ENCODE measurements at places on chromosomes 2 and 18.
A peak's percentile ranks its signal among the peaks of the same experiment; 100 is the strongest.

DNA sequence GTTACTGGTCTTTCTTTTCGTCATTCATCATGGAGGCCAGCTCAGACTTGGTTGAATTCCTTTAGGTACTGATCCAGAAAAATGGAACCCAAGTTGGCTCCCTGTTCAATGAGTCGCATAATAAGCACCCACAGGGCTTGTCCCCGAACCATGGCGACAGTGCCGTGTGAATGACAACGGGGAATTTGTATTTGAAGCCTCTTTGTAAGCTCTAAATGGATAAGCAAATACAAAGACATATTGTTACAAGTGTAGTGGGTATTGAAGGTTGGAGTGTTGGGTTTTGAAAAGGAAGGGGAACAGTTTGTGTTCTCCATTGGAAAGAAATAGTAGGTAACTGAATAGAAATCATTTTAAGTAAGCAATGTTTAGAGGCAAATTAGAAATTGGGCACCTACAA, 288.9 kb downstream of the SLC4A3 start:
- DNase-seq = no peak

DNA sequence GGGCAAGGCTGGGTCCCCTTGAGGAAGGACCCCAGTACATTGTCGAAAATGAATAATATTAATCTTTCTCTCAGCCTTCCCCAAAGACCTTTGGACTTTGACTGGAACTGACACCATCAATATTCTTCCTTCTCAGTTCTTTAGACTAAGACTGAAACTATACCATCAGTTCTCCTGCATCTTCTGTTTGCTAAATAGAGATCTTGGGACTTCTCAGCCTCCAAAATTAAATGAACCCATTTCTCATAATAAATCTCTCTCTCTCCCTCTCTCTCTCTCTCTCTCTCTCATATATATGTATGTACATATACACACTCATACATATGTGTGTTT, 39.7 kb upstream of the VRK2 start:
- no peak for DNase-seq

DNA sequence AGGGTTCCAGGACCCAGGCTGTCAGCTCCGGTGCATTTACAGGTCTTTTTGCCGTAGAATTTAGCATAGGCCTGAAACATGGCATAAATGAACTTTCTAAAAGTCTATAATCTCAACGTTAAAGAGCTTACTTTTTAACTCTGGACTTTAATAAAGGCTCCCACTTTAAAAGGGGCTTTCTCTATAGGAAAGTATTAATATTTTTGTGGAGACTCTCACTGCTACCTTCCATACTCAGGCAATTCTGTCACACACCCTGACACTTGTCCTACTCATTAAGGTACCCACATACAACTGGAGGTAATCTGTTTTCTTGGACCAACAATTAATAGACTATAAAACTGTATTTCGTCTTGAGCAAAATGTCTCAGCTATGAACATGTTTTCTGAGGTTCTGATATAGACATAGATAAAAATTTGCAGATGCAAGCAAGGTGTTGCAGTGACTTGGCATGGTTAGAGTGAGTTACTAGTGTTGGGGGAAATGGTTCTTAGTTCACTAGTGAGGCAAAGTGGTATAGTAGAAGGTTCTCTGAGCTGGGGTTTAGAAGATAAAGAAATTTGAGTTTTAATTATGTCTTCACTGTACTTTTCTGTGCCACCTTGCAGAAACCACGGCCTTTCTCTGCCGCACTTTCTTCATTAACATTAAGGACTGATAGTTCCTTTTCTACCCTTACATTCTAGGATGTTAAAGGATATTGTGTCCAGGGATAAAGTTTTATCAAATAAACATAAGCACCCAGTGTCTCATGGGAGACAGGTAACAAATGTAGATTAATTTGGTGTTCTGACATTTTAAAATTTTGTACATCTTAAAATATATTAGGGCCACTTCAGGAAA, 10.8 kb upstream of the NR4A2 start:
- no peak for DNase-seq

- no peak for DNase-seq
These were observed 24.5 kb downstream of the SLC66A2 start for GRCh38 chr18:79926715-79927606.

- no peak for DNase-seq
These were observed 26.2 kb upstream of the LOXHD1 start for GRCh38 chr18:46683252-46683651.

GRCh38 chr2:106566050-106566449, 78.9 kb downstream of the CD8B2 start:
- DNase-seq = peak; percentile 55

DNA sequence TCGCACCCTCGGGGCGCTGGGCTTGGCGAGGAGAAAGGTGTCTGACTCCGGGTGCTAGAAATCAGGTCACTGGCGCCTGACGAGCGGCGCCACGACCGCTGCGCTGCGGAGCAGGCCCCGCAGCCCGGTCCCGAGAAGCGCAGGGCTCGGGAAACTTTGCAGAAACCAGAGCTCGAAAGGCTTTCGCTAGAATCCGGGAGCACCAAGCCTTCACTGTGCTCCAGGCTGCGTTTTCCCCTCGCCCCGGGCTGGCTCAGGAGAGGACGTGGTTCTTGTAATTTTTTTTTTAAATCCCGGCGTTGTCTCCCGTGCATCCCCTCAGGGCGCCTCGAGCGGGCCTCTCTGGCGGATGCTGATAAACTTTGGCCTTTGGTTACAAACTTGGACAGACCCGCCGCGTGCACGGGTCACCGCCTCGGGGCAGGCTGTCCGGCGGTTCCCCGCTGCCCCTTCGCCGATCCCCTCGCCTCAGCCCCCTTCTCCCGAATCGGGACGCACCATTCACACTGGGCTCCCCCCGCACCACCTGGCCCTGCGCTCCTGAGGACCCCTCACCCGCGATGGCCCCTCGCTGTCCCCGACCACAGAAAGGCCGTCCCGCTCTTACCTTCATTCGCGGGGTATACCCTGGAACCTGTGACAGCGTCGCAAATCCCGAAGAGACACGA, 419 bp downstream of the EPHA4 start:
- no peak for DNase-seq

- DNase-seq = no peak
These were observed 21.9 kb downstream of the PPP3R1 start for GRCh38 chr2:68230241-68231060.

GRCh38 chr2:159128191-159128590, 158.3 kb downstream of the WDSUB1 start:
- no peak for DNase-seq

DNA sequence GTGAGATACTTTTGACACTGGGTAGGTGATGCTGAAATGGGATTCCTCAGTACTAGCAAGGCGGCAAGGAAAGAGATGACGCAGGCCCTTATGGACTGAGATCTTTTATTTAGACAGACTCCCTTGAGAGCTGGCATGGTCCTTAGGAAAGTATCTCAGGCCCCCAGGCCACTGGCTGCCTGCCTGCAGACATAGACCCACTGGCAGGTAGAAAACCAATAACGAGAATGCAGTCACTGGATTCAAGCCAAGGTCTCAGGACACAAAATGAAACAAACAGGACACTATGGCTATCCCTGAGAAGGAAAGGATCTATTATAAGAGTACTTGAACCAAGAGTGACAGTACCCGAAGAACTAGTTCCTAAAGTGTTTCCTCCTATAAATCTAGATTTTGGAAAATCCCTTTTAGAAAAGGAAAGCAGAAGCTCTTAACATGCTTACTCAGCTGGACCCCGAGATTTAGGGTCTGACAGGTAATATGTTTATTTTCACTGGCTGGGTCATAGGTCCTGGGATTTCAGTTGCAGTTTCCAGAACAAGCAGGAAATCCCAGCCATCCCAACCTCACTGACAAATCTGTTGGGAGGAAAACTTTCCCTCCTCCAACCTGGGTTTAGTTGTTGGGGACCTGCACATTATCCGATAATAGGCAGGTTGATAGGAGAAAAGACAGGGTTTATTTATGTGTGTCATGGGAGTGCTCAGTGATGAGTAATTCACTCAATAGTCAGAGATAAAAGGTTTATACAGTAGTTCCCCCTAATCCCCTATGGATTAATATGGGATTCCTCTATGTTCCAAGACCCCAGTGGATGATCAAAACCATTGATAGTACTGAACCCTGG, 44.5 kb downstream of the COMMD1 start:
- DNase-seq = no peak

DNA sequence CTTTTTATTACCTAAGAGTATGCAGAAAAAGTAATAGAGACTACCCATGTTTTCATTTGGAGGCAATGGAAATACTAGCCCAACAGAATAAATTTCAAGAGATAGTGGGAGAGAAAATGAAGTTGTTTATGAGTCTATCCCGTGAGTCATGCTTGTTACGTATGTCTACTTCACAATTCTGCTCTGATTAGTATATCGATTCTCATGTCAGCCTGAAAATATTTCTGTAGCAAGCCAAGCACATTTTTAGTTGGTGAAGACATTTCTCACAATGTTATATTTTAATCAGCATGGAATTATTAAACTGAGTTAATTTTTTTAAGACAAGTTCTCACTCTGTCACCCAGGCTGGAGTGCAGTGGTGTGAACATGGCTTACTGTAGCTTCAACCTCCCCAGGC, 346.1 kb downstream of the RPRM start:
- DNase-seq = no peak

GRCh38 chr18:36284671-36285295, 12.7 kb upstream of the FHOD3 start:
- DNase-seq = no peak

GRCh38 chr2:160305081-160305750, 105.1 kb upstream of the ITGB6 start:
- DNase-seq = no peak
